ENCODE measurements at places on chromosomes 2 and 18.

GRCh38 chr2:229380101-229380625, 109.1 kb upstream of the PID1 start:
- no peak for DNase-seq

DNA sequence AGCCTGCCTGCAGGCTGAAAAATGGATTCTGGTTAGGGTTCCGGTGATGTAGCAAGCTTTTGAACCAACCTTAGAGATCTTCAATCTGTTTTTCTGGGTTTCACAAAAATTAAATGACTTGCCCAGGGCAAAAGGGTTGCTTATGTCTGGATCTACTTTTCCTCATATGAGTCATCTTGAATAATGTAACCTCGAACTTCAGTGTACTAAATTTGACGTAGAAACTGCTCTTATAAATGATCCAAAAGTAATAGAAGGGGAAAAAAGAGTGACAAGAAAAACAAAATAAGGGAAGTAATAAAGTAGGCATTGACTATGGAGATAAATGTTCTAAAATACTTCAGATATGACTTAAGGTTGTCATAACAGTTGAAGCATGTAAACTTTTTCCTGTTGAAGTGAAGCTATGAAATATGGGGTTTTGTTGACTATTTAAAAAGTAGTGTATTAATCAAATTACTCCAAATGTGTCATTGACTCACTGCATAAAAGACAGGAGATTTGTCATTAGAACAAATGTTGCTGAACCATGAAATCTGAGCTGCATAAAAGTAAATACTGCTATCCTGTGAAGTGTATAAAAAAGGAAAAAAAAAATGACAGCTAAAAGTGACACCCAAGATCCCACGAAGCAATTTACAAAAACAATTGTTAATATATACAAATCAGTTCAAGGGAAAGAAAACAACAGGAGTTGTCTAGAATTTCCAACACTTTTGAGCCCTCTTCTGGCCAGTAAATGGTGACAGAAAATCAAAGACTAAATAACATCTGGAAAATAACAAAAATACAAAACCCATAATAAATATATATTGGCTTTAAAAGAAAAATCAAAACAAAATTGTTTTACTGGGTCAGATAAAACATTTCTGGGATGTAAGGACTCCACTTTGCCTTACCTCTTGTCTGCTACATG, 103.6 kb upstream of the SERPINE2 start:
- DNase-seq = no peak

DNA sequence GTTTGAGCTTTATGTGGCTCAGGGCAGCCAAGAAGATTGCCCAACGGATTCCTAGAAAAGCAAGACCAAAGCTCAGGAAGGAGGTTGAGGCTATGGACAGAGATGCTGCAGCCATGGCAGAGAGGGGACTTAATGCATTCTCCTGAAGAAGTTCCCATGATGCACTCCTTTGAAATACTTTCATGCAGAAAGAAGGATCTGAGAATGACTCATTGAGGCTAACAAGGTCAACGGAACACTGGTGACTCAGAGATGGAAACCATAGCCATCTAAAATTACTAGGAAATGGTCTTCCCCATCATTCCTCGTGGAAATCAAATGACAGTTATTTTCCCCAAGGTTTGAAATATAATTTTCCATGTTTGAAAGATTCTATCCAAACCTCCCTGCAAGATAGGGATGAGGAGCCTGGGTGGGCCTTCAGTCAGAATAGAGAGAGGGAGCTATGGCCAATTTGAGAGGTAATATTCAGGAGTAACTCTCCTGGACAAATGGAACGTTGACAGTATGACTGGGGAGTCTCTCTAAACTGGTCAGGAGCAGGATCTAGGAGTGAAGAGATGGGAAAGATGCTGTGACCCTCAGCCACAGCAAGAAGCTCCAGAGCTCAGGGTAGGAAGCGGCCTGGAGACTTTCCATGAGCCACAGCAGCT, 63.0 kb downstream of the REEP1 start:
- DNase-seq = no peak

GRCh38 chr2:69538249-69538648, 101.0 kb upstream of the NFU1 start:
- no peak for DNase-seq

- DNase-seq = no peak
These were observed 64.9 kb downstream of the DNMT3A start for GRCh38 chr2:25276569-25277465.

DNA sequence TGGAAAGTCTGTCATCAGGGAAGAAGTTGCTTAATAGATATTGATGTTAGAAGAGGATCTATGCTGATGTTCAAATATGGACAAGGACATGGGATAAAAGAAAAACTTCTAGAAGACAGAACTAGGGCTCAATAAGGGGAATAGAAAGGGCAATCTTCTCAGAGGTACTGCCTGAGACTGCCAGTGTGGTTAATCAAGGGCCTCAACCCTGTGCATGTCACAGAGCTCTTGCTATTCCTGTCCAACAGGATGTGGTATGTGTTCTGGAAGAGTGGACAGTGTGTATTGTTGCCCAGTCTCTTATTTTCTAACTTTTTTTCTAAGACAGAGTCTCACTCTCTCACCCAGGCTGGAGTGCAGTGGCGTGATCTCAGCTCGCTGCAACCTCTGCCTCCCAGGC, 27.8 kb upstream of the RNF125 start:
- DNase-seq = no peak

GRCh38 chr18:45248240-45248903, 366.9 kb upstream of the SLC14A2 start:
- DNase-seq = peak; percentile 69

GRCh38 chr18:55912071-55912470, 324.1 kb upstream of the TCF4 start:
- no peak for DNase-seq

- no peak for DNase-seq
These were observed 49.3 kb downstream of the NEDD4L start for GRCh38 chr18:58093311-58093803.

DNA sequence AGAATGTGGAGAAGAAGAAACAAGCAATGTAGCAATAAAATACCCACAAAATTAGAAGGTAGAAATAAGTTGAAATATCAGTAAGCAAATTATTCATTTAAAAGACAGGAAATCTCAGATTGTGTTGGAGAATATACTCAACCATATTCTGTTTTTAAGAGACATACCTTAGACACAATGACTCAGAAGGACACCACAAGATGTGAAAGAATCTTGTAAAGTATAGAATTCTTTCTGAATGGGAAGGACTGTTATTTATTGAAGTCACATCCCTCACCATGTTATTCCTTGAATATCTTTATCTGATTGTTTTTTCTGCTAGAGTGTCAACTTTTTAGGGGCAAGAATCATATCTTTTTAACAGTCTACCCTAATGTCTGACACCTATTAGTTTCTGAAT, 50.4 kb downstream of the CTAGE1 start:
- DNase-seq = no peak

DNA sequence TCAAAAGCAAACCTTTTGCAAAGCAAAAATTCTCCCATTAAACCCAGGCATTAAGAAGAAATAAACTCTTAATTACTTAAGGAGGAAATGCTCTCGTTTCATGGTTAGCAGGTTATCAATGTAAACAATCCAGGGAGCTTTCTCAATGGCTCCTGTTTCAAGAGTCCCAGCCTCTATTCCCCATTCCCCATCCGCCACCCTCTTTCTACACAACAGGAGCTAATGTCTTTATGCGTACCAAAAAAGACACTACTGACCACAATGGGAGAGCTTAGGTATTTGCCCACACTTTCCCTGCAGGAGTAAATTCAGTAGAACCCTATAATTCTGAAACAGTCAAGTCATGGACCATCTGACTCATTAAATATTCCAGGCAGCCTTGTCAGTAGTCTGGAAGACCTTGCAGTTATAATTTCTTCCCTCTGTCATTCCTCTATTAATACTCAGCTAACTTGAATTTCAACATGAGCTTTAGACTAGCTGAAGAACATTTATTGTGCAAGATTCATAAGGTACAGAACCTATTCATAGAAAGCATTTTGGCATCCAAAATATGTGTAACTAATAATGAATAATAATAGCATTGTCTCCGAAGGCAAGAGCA, 48.6 kb downstream of the SLC8A1 start:
- DNase-seq = no peak

- no peak for DNase-seq
These were observed 108.6 kb upstream of the CWC22 start for GRCh38 chr2:180115675-180116074.

DNA sequence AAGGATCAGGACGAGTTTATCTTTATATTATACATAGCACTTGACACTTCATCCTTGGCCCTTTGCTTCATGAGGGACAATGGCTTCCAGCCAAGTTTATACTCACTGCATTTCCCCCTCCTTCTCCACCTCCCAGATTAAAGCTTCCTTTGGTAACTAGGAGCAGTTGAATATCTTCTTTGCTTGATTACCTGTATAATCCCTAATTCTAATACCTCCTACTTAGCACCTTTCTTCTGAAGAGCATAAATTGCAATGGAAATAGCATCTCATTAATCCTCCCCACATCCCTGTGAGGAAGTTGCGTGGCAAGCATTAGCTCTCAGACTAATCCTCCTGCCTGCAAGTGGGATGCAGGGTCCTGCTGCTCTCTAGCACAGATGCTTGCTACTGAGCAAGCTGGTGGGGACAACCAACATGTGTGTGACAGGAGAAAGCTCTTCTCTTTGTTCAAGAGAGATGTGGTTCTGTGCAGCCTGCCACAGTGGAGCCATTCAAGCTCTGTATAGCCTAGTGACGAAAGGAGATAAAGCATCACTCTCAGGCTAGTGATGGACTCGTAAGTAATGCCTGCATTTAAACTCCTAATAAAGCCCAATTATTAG, 19.1 kb downstream of the KLHL14 start:
- DNase-seq = no peak

DNA sequence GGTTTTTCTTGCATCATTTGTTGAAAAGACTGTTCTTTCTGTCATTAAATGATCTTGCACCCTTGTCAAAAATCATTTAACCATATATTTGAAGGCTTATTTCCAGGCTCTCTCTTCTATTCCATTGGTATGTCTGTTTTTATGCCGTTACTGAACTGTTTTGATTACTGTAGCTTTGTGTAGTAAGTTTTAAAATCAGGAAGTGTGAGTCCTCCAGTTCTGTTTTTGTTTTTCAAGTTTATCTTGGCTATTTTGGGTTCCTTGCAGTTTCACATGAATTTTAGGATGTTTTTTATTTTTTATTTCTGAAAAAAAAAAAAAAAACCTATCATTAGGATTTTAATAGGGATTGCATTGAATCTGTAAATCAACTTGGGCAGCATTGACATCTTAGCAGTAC, 39.0 kb downstream of the SLC39A10 start:
- DNase-seq = no peak

DNA sequence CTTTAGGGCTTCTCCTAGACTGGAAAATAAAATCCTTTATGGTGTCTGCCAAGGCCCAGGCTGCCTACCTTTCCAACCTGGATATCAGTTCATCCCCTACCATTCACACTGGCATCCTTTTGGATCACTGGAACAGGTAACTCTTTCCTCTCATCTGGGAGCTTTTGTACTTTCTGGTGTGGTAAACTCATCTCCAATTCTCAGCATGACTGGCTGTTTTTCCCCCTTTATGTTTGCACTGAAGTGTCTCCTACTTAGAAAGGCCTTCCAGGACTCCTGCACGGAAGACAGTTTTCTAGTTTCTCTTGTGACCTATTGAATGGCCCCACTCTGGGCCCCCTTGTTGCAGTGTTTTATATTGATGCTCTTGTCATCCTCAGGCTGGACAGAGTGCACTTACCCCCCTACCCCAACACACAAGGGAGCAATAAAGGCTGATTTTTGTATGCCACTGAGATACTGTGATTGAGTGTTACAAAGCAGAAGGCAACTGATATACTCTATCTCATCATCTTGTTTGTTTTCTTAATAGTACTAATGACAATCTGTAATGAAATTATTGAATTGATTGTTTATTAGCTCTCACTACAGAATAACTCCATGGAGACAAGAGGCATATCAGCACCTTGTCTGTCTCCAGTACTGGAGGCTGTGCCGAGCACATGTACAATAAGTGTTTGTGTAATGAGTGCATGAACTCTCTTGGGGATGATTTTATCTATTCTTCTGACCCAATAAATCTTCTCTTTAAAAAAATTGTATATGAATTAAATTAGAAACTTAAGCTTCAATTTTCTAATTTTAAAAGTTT, 129.9 kb downstream of the PIEZO2 start:
- no peak for DNase-seq

GRCh38 chr2:69222953-69223658, 163.9 kb downstream of the GFPT1 start:
- no peak for DNase-seq

DNA sequence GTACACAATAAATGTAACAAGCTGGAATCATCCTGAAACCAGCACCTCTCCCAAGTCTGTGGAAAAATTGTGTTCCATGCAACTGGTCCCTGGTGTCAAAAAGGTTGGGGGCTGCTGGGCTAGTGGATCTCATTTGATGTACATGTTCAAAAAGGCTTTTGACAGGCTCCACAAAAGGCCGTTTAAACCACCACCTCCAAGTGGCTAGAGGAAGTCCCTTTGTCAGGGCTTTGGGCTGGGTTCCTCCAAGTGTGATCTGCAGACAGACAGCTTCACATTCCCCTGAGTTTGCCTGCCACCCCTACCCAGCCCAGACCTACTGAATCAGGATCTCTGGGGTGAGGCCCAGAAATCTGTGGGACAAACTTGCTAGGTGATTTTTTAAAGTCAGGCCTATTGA, 84.7 kb downstream of the TGFA start:
- no peak for DNase-seq

DNA sequence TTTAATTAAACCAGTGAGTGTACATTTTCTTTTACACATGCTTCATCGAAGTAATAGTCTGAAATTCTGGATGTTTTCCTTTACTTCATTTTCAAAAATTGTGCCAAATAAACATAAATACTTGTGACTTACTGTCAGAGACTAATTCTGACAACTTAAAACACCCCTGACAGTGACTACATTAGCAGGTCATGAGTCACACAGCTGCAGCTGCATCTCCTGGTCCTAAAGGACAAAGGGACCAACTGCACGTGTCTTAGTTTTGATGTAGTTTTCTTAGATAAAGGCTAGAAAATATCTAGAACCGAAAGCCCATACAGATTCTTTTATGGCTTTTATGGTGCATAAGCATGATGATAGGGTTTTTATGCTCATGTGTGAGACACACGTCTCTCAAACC, 29.6 kb upstream of the DSC3 start:
- no peak for DNase-seq

- no peak for DNase-seq
These were observed 26.9 kb upstream of the COL6A3 start for GRCh38 chr2:237440819-237441281.

GRCh38 chr18:39863916-39864315, 2091.1 kb upstream of the PIK3C3 start:
- DNase-seq = no peak

DNA sequence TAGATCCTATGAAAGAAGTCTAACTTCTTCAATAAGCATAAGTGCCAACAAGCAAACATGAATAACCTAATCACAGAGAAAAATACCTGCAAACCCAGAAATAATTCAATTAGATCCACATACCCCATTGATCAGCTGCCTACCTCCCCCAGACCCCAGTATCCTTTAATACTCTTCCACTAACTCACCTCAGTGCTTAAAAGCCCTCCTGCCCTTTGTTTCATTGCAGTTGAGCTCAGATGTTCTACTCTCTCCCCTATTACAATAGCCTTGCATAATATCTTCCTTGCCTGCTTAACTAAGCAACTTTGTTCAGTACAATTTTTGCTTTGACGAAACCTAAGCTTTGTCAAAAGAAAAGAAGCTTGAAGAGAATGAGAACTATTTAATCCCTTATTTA, 156.0 kb upstream of the ZC3H15 start:
- DNase-seq = no peak

Measured in GDM1 (cell line).